ENCODE measurements at places on chromosomes 2 and 18.

DNA sequence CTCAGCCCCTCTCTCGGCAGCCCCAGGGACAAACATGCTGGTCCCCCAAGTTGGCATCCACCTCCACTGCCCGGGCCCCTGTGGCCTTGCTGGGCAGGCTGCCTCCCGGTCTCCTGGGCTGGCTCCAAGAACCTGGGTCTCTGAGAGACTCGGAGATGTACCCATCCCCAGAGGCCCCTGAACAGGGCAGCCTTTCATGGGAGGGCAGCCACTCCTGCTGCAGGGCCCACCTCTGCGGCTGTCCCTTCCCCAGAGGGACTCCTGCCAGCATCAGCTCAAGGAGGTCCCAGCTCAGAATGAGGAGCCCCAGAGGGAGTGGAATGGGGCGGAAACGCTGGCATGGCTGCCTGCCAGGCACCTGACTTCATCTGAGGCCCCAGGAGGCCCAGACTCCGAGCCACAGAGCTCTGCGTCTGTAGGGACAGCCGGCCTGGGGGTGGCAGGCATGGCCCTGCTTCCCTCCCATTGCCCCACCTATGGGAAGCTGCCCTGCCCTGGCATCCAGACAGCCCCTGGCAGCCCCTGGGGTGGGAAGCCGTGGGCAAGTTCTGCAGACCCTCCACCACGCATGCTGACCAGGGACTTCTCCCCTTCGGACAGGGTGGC lies 857 bp upstream of the CROCC2 start:
- no peak for DNase-seq

DNA sequence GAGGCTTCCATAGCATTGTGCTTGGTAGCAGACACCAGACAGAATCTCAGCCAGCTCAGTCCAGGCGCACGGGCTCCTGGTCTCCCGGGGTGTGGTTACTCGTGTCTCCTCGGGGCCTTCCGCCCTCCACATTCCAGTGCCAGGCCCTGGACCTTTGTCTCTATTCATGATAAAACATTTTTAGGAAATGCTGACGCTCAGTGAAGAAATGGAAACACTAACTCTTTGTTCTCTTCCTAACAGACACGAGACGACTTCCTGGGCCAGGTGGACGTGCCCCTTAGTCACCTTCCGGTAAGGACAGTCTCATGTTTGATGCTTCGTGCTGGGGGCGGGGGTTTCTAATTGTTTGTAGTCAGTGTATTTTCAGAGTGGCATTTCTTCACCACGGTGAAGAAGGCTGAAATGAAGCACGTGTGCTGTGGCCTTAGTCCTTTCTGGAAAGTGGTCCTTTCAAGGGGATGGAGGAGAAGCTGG lies 271.8 kb downstream of the NEDD4L start:
- DNase-seq, result no peak

- no peak for DNase-seq
Observed at GRCh38 chr2:8324901-8325300, 357.0 kb upstream of the ID2 start.

GRCh38 chr2:130252880-130253645 lies 54.8 kb upstream of the TUBA3E start:
- no peak for DNase-seq

DNA sequence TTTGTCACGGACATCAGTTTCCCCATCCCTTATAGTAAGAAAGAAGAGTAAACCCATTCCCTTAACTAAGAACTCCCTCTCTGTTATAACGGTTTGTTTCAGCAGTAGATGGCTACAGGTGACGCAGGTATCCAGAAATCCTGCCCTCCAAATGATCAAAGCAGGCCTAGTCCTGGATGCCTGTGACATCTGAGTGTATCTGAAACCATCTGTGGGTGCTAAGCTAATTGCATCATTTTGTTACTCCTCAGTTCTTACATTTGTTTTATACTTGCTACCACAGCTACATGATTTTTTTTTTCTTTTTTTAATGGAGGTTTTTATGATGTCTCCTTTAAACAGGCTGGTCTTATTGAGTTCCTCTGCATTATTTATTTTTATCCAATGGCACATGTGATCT lies 55.1 kb downstream of the AAK1 start:
- no peak for DNase-seq

GRCh38 chr2:111227716-111228141 lies 107.0 kb downstream of the BCL2L11 start:
- DNase-seq, result no peak

GRCh38 chr2:74440378-74441169 lies 1.2 kb downstream of the RTKN start:
- DNase-seq, result no peak

- no peak for DNase-seq
Observed at GRCh38 chr2:84904717-84905174, 710 bp upstream of the TMSB10 start.

DNA sequence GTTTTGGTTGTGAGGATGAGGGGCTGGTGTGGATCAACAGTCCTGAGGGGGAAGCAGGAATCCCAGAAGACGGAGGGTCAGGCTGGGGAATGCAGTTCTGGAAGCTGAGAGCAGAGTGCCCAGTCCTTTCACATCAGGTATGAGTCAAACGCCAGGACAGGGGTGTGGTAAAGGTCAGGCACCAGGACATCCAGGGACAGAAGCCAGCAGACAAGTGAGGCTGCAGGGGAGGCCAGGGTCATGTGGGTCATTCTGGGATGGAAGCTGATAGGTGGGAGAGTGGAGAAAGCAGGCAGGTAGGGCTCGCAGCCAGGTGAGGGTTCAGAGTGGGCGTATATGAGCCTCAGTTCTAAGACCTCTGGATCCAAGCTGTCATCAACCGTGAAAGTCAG lies 12.8 kb upstream of the GNLY start:
- no peak for DNase-seq

DNA sequence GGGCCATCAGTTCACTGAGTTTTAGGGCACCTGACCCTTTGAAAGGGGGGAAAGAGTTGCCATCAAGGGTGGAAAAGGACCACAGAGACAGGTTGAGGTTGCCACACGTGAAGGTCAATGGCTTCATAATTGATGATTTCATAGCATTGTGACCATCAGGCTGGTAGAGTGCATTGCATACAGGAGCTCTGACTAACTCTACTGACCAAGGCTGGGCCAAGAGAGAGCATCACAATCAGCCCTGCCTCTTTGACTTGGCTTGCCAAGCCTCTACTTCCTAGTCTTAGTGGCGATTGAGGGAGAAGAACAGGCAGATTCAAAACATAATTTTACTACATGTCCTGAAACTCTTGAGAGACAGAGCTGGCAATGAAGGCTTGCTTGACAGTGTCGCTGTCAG lies 5.8 kb upstream of the TNP1 start:
- no peak for DNase-seq

GRCh38 chr2:65530547-65531320 lies 98.3 kb upstream of the SPRED2 start:
- no peak for DNase-seq

GRCh38 chr2:207483477-207483876 lies 46.3 kb upstream of the CREB1 start:
- DNase-seq, result no peak
